ENCODE measurements at places on chromosomes 16 and 17.

DNA sequence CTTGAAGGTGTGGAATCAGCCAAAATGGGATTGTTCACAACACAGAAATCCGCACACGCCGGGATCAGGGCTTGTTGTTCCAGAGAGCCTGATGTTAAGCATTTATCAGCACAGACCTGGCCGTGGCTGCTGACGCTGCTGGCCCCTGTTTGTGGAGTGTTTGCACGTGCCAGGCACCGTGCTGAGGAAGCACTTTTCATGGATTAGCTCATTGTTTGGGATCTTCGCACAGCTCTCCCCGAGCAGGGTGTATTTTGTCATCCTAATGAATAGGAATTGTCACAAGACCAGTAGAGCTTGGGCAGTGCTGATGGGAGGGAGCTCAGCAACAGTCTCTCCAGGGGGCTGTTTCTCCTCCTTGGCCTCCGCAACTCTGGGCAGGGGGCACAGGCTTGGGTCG, 160.4 kb upstream of the PLCG2 start:
- no peak for DNase-seq

- DNase-seq, result no peak
Measured at GRCh38 chr17:55699181-55699860, 23.3 kb downstream of the TMEM100 start.

DNA sequence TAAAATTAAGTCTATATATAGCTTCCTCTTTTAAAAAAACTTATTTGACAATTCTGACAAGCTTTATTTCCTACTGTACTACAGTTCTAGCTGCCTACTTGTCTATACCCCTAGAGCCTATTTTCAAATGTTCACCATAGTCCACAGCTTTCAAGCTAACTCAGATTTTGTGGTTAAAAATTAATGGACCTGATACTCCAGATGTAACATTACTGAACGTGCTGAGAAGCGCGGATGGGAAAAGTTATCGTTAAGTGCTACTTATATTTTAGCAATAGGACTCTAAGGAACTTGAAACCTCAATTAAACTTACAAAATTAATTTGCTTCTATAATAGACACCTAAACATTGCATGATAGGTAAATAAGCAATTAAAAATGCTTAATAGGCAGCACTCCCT, 31.2 kb downstream of the GNA13 start:
- DNase-seq, result no peak

- no peak for DNase-seq
Measured at GRCh38 chr16:12252616-12253015, 276.1 kb downstream of the SNX29 start.

GRCh38 chr17:4834681-4835020, 1.5 kb downstream of the MINK1 start:
- no peak for DNase-seq

- no peak for DNase-seq
Measured at GRCh38 chr17:72826602-72827001, 265.9 kb downstream of the SLC39A11 start.

DNA sequence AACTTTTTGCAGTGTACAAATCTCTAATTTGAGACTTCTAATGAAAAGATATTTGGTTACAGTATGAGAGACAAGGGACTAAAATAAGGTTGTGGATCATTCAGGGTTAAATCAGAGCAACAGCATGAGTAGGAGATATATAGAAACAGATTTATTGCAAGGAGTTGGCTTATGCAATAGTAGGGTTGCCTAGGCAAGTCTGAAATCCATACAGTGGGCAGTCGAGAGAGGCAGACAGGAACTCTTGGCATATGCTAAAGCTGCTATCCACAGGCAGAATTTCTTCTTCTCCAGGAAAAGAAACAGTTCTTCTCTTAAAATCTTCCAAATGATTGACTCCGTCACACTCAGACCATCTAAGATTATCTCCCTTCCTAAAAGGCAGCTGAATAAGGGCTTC, 500.8 kb downstream of the MAF start:
- no peak for DNase-seq

All from AG04449 (cell line).